ENCODE measurements at places on chromosomes 2 and 18.

DNA sequence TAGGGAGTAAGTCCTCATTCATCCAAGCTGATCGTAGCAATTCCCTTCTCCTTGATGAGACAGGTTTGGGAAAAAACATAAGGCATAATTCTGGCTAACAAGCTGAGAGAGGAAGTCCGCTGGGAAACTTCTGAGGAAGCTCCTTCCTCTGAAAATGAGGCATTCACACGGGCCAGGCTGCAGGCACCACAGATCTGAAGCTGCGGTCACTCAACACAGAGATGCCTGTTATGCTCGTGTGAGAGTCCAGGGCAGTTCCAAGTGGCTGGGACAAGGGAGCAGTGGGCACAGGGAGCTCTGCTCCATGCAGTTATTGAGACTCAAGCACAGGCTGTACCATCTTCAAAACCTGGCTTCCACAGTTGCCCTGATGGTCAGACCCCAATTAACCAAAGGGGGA is 200.9 kb upstream of the ID2 start:
- DNase-seq: no peak

- no peak for DNase-seq
These were observed 8.0 kb downstream of the TEX261 start for GRCh38 chr2:70986499-70987189.

- no peak for DNase-seq
These were observed 2.0 kb downstream of the WDR35 start for GRCh38 chr2:19987936-19988335.

DNA sequence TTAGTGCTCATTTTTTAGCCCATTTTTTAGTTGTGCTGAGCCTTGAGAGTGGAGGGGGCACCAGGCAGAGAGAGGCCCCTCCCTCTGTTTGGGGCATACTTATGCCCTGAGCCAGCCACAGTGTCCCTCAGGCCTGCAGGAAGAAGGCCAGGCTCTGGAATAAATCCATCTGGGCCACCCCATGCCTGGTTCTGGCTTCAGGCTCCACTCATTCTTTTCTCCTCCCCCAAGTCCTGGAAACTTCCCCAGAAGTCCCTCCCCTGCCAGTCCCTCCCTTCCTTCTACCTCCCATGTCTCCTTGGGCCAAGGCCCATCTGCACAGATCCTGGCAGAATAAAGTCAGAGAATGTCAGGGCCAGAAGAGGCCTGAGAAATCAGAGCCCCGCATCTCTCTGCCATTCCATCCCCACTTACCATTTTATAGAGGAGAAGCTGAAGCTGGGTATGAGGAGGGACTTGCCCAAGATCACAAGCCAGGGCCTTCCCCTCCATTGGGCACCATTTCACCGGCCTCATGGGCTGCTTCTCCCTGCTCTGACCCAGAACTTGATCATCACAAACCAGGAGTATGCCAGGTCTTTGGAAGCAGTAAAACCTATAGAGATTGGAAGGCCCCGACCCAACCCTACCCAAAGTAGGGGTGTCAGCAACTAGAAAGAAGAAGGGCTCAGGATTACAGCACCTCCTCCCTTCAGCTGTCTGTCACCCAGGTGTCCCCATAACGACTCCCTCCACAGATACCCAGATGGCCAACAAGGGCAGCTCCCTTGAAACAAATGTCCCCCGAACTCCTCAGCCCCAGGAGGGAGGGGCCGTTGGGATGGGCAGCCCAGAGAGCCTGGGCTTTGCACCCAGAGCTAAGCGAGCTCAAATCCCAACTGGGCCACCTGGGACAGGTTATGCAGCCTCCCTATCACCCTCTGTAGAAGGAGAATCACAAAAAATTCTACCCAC is 108.4 kb downstream of the POLR1A start:
- no peak for DNase-seq

- DNase-seq: no peak
These were observed 590 bp downstream of the MDH1 start for GRCh38 chr2:63589148-63589958.

GRCh38 chr18:36203360-36203895 is 16.1 kb downstream of the MOCOS start:
- no peak for DNase-seq

- DNase-seq: no peak
These were observed 29.4 kb upstream of the CHMP3 start for GRCh38 chr2:86592547-86593230.

DNA sequence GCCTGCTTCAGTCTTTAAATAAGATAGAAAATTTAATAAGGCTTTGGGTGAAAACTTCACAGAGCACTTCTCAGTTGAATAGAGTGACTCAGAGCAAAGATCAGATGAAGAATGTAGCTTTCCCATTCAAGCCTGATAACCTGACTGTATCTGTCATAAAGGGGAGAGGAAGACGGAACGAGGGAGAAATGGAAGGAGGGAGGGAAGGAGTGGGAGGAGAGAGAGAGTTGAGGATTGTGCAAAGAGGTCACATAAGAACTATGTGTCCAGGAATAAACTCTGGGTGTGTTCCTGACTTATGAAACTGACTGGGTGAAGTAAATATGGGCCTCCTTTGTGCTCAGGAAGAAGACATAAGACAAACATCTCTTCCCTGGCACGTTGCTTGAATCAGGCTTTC is 385.5 kb downstream of the LPIN1 start:
- DNase-seq: no peak

DNA sequence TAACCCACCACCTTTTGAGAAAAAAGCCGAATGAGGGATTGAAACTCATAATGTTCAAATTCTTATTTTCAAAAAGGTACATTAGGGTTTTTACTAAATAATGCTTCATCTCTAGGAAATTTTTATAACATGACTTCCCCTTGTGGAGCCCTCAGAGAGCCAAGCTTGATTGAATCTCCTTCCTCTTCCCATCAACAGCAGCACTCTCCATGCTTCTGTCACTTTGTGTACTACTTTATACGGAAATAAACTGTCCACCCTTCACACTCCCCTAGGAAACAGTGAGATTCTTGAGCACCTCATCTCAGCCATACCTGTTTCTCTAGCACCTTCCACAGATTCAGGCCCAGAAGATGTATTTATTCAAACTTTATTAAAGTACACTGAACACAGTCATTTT is 51.8 kb downstream of the TFPI start:
- no peak for DNase-seq

- DNase-seq: no peak
These were observed 447.4 kb upstream of the PKDCC start for GRCh38 chr2:41600460-41600859.

GRCh38 chr2:86464652-86465051 is 23.5 kb downstream of the KDM3A start:
- DNase-seq: no peak
